ENCODE measurements at places on chromosomes 7 and 10.

GRCh38 chr7:88759230-88760135 is at the start of gene ZNF804B:
ZNF804B (plus strand) TSS chr7:88759700; CDS start chr7:88759977, 277 bp downstream.
- no peak for DNase-seq

DNA sequence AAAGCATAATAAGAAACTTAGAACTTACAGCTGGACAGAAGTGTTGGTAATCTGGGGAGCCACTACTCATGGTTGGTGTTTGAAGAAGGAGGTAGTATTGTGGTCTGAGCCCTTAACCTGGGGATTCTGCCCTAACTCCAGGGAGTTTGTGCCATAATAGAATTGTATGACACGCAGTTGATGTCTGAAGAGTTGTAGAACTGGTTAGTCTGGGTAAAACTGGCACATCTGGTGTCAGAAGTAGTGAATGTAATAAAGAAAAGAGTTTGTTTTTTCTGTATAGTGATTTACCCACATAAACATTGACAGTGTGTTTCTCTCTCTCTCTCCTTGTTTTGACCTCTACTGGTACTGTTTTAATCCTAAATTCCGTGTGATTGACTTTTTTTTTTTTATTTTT is 448.1 kb upstream of the SEMA3D start:
- no peak for DNase-seq

GRCh38 chr7:24026351-24026750 is 257.6 kb upstream of the NPY start:
- DNase-seq: no peak

- no peak for DNase-seq
Measured at GRCh38 chr7:90271753-90272152, 26.8 kb downstream of the CFAP69 start.

- DNase-seq: no peak
Measured at GRCh38 chr7:4957847-4958476, 1.0 kb downstream of the MMD2 start.

GRCh38 chr7:27154901-27155815 is 1.3 kb downstream of the HOXA7 start:
- no peak for DNase-seq

DNA sequence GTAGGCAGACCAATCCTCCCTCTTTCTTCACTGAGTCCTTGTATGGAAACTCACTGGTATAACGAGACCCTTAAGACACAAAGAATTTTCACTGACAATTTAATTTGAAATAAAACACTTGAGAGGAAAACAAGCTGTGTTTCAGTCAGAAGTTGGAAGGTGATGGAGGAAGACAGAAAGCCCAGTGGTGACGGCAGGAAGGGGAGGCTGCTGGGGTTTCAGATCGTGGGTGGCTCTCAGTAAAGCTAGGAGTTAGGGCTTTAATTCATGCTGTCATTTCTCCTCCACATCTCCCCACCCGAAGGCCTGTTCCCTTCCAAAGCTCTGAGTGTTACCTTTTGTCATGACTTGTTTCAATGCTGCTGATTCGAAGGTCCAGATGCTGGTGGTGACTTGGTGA is 605.2 kb upstream of the DPP6 start:
- no peak for DNase-seq

GRCh38 chr10:61313460-61313859 is 139.7 kb downstream of the TMEM26 start:
- DNase-seq: no peak

DNA sequence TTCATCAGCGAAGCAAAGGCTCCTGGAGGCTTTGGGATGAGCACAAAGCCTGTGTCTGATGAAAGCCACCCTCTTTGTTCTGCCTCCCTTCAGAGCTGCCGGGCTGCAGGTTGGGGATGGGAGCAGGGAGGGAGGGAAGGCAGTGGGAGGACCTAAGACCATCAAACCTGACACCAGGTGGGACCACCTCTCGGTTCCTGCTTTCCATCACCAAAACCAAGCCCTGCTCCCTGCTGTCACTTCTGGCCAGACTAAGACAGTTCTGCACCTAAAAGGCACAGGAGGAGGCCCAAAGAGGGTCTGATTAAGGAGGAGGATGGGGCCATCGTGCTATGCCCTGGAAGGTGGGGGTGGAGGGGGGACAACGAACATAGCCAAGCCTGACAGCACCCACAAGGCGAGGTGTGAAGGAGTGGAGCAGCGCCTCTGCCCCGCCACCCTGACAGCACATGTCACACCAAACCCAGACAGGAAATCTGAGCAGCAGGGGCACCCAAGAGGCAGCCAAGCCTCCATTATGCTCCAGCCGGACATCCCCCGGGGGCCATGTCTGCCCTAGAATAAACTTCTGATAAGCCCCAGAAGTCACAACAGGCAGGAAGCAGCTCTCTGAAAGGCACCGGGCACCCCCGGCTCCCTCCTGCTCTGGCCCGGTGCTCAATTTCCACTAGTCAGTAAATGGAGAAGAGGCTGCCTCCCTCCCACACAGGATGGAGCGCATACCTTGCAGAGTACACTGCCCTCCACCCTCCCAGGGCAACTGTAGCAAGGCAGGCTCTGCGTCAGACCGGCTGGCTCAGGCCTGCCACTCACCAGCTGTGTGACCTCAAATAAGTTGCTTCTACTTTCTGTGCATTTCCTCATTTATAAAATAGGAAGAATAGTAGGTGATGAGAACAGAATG is 48.9 kb downstream of the DLG5 start:
- DNase-seq: no peak

DNA sequence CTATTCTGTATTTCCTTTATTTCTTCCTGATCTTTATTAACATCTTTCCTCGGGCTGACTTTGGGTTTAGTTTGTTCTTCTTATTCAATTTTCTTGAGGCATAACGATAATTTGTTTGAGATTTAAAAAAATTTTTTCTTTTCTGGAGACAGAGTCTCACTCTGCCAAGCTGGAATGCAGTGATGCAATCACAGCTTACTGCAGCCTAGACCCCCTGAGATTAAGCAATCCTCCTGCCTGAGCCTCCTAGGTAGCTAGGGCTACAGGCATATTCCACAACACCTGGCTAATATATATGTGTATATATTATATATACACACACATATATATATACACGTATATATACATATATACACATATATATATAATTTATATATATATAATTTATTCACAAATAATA is 540.2 kb downstream of the NXPH1 start:
- DNase-seq: no peak

DNA sequence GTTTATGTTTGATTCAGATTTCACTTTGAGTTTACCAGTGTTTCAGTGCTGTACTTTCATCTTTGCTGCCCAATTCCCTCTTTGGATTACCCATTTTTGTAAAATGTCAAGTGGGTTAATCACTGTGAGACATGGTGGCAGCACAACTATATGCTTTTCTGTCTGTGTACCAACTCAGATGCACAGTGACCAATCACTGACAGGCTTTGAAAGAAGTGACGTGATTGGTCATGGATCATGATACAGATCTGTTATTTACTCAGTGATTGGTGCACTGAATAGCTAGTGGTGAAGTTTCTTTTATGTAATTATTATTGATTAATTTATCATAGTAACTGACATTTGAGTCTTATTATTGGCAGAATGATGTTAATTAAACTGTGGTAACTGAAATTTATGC is 126.9 kb downstream of the SDK1 start:
- DNase-seq: no peak

GRCh38 chr7:22001345-22002004 is 55.8 kb upstream of the CDCA7L start:
- DNase-seq: peak; percentile 16

- no peak for DNase-seq
Measured at GRCh38 chr7:130369110-130369711, 11.1 kb upstream of the CPA1 start.

DNA sequence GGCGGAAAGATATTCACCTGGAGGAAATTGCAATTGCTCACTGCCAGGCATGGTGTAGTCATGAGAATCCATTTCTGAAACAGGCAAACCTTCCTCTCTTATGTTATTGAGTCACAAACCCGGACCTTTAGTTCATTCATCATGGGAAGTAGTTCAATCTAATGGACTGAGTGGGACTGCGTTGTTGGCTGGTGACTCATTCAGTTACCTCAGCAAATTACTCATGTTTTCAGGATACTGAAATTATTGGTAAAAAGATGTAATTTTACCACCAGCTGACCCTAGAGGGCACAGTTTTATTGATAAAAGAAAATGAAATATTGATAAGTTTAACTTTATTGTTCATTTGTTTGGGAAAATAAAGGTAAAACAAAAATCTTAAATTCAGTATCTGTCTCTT is 1194.4 kb upstream of the SORCS1 start:
- DNase-seq: no peak

DNA sequence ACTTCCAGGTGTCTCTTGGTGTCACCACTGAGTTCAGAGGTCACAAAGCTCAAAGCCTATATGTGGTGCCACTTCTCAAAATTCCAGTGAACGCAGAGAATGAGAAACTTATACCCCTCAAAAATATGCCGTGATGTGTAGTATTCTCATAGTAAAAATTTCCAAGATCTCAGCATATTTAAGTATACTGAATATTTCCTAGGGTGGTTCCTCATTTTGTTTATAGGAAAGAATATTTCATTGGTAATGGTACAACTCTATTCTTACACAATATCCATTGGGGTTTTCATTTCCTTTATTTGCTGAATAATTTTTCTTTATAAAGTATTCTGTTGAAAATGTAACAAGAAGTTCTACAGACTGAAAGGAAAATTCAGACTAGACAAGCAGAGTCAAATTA is 58.9 kb upstream of the ADO start:
- no peak for DNase-seq

DNA sequence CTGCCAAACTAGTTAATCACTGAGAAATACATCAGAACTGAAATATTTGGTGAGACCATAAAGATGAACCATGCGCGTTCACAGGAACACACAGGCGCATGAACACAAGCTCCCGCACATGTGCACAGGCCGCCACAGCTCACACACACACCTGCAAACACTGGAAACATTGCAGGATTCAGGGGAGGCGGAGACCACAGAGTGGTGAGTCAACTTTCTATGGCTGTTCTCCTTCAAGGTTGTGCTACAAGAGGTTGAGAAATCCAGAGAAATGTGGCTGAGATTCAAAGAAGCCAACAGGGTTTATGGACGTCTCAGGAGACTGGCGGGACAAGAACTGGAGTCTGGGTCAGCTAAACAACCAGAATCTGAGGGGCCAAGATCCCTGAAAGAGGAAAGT is 17.8 kb downstream of the ESYT2 start:
- no peak for DNase-seq

GRCh38 chr10:71260622-71261325 is 48.4 kb downstream of the UNC5B start:
- peak; percentile 60 for DNase-seq

DNA sequence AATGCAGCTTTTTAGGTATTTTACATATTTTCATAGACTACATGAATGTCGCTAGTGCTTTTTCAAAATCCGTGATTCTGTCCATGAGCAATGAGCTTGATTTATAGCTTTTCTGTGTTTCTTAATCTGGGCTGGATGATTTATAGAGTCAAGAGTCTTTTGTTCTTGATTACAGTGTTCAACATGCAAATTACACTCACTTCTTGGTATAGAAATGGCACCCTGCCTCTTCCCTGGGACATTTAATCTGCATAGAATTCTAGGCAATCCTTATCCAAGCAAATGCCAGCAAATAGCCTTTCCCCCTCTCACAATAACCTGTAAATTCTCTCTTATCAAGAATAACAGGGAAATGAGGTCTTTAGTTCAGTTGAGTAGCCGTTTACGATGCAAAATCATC is 246.2 kb upstream of the SEMA3C start:
- no peak for DNase-seq

DNA sequence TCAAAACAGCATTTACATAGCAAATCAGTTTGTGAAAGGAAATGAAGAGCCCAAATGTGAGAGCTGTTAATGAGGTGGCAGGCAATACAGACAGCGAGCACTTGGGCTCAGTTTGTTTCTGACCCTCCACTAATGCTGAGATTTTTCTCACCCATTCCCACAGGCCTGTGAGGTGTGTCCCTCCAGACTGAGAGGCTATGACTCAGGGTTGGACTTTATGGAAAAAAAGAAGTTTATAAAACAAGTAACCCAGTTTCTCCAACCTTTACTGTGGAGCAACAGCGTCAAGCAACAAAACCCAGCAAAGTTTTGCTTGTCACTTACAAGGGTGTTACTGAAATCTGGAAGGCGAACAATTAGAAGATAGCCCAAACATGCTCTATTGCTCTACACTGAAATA is 4.9 kb upstream of the FEZF1 start:
- no peak for DNase-seq

GRCh38 chr10:13865758-13866491 is 279.2 kb downstream of the PRPF18 start:
- DNase-seq: no peak

- no peak for DNase-seq
Measured at GRCh38 chr7:73995821-73996511, 32.0 kb upstream of the ELN start.

- DNase-seq: no peak
Measured at GRCh38 chr7:86939197-86939814, 120.1 kb downstream of the ELAPOR2 start.

DNA sequence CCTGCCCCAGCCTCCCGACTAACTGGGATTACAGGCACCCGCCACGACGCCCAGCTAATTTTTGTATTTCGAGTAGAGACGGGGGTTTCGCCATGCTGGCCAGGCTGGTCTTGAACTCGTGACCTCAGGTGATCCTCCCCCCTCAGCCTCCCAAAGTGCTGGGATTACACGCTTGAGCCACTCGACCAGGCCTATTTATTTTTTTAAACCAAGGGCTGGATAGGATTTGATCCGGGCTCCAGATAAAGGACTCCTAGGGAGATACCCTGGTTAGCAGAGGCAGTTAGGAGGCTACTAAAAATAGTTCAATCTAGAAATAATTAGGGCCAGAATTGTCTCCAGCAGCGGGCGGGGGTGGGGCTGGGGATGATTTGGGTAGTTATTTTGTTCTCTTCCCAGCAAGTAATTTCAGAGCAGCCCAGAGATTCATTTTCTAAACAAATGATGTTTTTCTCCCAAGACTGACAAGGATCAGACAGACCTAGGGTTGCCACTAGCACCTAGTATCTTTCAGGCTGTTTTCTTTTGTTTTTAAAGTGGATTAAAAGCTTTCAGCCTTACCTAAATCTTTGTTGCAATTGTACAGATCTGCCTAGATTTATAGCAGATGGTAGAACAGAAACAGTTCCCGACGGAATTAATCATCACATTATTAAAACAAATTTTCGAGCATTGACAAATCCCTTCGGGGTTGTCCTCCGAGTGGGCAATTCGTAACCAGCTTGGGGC is 859 bp upstream of the SMC3 start:
- DNase-seq: no peak

- no peak for DNase-seq
Measured at GRCh38 chr10:10626734-10627133, 390.9 kb upstream of the CELF2 start.

- no peak for DNase-seq
Measured at GRCh38 chr7:93015779-93016481, 101.8 kb downstream of the SAMD9 start.

DNA sequence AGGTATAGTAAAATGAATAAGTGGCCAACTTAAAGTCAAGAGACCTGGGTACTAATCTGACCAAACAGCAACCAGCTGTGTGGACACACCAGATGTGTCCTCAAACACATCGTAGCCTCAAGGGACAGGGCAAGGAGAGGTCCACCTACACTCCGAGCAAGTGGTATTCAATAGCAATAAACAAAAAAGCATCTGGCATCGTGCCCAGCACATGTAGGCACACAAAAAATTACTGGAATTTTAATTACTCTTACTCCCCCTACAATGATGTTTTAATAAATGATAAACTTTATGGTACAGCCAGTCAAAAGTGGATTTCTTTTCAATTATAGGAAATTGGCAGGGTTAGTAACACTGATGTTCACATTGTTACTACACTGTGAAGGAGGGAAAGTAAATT is 3.5 kb upstream of the RGS10 start:
- no peak for DNase-seq

Data from GOT3 (cell line).